ENCODE measurements at places on chromosomes 2 and 18. TPM values are rescaled to one million over a fixed set of nuclear protein-coding genes. Genes with fewer than 3 reads are reported as not detected.
A peak's percentile ranks its signal among the peaks of the same experiment; 100 is the strongest.

DNA sequence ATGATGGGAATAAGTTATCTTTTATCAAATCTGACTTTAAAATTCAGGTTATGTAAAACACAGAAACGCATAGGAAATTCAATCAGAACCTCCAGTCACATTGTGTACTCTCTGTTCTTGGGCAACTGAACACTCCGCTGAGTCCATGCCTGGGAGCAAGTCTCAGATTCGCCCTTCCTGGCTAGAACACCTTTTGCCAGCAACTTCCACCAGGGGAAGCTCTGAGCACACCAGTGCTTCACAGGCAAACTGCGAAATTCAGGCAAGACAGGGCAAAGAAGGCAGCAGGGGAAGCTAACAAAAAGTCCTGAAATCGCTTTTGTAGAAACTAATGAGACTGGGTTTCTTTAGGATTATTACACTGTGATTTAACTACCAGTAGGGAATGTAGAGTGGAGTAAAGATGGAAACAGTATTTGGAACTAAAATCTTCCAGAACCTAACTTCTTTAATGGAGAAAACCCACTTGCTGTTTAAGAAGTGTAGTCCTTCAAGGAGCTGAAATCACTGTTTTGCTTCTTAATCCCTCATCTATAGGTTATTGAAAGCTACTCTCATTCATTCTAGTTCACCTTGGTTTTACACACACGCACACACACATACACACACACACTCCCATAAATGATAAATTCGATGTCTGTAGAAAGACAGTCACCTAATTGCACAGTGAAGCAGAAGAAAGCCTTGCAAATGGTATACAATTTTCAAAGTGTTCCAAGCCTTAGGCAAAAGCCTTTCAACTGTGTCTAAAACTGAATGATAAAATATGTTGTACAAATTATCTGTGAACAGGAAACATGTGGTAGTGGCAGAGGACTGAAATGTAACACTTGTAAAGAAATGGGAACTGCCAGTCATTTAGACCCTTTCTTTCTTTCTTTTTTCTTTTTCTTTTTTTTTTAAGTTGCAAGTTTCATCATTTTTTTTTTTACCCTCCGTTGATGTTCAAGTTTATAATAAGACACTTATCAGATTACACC is 214.5 kb downstream of the TMEM182 start:
- DNase-seq = no peak

GRCh38 chr2:62038975-62039771 is 133.7 kb downstream of the COMMD1 start:
- DNase-seq = no peak

GRCh38 chr18:42177390-42177789 is 222.4 kb downstream of the PIK3C3 start:
- no peak for DNase-seq

- no peak for DNase-seq
Observed at GRCh38 chr18:61582202-61582710, 249.0 kb downstream of the CDH20 start.

- no peak for DNase-seq
Observed at GRCh38 chr2:96407919-96408550, 72.5 kb downstream of the NCAPH start.

GRCh38 chr2:77001895-77002294 is 520.3 kb downstream of the LRRTM4 start:
- DNase-seq = no peak

DNA sequence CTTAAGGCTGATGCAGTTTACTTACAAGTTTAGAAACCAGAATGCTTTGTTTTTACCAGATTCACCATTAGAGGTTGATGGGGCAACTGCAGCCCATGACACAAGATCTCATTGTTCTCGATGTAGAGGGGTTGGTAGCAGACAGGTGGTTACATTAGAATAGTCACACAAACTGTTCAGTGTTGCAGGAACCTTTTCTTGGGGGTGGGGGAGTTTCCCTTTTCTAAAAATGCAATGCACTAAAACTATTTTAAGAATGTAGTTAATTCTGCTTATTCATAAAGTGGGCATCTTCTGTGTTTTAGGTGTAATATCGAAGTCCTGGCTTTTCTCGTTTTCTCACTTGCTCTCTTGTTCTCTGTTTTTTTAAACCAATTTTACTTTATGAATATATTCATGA is 99.4 kb upstream of the IL1R2 start:
- DNase-seq = no peak

- DNase-seq = no peak
Observed at GRCh38 chr2:156448766-156449165, 12.6 kb downstream of the GPD2 start.

DNA sequence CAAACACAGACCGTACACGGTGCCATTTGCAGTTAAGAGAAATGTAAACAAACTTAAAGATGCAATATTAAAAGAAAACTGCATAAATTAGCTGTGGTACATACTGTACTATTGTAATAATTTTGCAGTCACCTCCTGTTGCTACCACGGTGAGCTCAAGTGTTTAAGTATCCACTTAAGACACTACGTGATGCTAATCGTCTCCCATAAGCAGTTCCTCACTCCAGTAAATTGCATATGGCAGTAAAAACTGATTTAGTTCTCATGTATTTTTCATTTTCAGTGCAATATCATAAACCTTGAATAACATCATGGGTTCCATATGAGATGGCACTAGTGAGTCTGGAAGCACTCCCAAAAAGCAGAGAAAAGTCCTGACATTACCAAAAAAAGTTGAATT is 14.4 kb downstream of the CLEC4F start:
- DNase-seq = no peak

GRCh38 chr18:79918615-79919011 is 32.8 kb downstream of the SLC66A2 start:
- DNase-seq = peak; percentile 20

- DNase-seq = no peak
Observed at GRCh38 chr2:70822843-70823242, 2.4 kb upstream of the CLEC4F start.

TTC39C gene
- total RNA-seq = 42.0 TPM

AMER3 gene
- total RNA-seq = 0.45 TPM

CRYGD gene
- total RNA-seq = not detected

TUBA4B gene
- total RNA-seq = not detected

LOXHD1 gene
- not detected for total RNA-seq
